Effector CD8-positive, alpha-beta T cell (primary cell): ENCODE measurements at places on chromosomes 11 and 22.

DNA sequence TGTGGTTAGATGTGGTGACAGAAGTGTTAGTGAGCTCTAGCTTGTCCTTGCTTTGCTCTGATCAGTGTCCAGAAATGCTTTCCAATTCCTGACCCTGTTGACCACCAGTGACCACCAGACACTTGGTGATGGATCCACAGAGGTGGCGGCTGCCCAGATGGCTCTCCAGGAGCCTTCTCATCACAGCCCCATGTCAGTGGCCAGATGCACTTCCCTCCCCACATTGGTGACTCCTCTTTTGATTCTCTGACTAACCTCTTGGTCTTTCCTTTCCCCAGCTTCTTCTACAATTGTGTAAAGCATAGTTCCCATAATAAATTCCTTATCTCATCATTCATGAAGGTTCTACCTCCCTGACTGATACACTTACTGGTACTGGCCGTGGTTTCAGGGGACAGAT lies 40.1 kb upstream of the CXCR5 start:
- DNase-seq = no peak

- DNase-seq = no peak
Measured at GRCh38 chr11:67303835-67304411, 593 bp downstream of the SSH3 start.

- DNase-seq = no peak
Measured at GRCh38 chr11:76631566-76632308, 38.8 kb downstream of the LRRC32 start.

GRCh38 chr11:85673393-85673792 lies 8.5 kb upstream of the CREBZF start:
- DNase-seq = no peak

- no peak for DNase-seq
Measured at GRCh38 chr11:19110295-19110694, 6.7 kb upstream of the ZDHHC13 start.

DNA sequence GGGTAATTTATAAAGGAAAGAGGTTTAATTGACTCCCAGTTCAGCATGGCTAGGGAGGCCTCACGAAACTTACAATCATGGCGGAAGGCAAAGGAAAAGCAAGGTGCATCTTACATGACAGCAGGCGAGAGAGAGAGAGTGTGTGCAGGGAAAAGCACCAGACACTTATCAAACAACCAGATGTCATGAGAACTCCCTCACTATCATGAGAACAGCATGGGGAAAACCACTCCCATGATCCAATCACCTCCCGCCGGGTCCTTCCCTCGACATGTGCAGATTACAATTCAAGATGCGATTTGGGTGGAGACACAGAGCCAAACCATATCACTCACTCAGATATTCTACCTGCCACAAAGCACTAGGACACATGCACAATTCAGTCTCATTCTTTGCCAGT lies 48.1 kb upstream of the HMGXB4 start:
- no peak for DNase-seq
